Iris pigment epithelial cell (primary cell): ENCODE measurements at places on chromosomes 1 and 21.

- no peak for DNase-seq
Observed at GRCh38 chr1:200998323-200998722, 25.2 kb downstream of the KIF21B start.

GRCh38 chr1:173333581-173333980, 126.5 kb upstream of the TNFSF4 start:
- peak; percentile 71 for DNase-seq

DNA sequence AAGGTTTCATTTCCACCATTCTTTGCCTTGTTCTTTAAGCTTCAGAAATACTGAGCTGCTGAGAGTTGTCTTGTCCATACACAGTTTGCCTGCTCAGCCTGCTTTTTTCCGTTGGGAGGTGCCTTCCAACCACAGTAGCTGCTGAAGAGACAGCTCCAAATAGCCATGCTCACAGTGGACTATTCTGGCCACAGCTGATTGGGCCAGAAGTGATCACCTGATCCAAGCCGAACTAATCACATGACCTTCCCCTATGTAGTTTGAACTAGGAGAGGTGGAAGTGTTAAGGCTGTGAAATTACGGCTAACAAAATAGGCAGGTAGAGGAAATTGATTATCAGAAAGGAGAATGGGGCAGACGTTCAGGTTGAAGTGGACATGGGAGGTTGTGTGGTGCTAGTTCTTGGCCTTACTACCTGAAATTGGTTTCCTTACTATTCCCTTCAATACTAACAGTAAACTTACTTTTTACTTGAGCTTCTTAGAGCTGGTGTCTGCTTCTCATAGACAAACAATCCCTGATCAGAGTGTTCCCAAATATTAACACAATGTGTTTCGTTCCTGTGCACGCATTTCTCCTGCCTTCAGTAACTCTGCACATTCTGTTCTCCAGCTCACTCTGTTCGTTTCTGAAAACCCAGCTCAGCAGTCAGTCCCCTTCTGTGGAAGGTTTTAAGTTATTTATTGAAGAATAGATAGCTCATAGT, 136.1 kb downstream of the RWDD3 start:
- DNase-seq, result no peak

DNA sequence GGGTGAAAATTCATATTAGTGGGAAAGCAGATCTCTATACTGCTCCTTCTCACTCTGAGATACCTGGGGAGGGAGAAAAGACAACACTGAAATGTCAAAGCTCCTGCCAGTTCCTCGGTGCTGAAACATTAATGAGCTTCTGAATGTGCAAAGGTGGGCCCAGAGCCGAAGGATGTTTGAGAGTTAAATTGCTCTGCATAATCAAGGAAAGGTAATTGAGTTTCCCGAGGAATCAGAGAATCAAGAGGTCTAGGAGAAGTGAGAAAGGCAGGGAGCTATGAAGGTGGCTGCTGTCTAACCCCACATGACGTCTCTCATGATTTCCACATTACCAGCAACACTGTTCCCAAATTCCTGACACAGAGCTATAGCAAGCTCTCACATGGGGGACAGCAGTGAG, 346.7 kb downstream of the SMYD3 start:
- DNase-seq, result no peak

DNA sequence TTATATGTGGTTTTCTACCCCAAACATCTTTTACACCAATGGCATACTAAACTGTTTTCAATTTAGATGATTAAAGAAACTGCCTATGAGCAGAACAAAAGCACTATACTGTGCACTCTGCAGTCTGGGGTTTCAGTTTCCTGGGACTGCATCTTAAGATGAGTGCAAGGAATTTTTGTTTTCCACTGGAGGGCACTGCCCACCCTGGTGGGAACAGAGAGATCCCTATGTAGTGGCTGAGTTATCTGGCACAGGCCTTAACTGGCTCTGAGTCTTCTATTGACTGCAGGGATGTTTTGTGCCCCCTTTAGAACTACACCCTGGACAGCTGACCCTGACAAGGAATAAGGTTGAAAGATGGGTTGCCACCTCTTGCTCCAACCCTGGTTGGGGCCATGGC, 12.0 kb downstream of the PROK1 start:
- DNase-seq, result peak; percentile 18

- peak; percentile 52 for DNase-seq
Observed at GRCh38 chr21:41133874-41134522, 34.0 kb upstream of the BACE2 start.

DNA sequence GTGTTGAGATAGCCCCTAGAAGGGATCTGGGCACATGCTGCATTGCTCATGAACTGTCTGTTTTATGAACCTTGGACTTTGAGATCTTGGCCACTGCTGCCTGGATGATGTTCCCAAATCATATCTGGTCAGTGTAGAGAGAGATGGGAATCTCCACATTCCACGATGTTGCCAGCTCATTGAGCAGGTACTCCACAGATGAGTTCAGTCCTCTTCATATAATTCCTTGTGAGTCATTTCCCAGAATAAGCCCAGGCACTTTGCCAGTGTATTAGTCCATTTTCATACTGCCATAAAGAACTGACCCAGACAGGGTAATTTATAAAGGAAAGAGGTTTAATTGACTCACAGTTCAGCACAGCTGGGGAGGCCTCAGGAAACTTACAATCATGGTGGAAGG, 254.0 kb upstream of the RUNX1 start:
- DNase-seq, result peak; percentile 95

DNA sequence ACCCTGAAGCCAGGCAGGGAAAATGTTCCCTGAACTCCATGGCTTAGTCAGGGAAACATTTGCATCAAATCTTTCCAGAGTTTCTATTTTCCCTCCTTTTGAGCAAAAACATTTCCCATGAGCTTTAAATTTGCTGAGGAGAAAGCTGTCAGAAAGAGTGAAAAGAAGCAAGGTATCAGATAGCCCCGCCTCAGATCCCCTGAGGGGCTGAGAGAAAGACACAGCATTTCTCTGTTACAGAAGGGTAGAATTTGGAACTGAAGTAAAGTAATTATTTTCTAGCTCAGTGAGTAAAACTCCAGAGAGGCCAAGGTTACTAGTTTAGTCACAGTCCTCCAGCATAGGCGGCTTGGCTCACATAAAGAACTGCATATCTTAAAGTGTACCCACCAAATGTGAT, 10.6 kb downstream of the FMO1 start:
- no peak for DNase-seq
